ENCODE measurements at places on chromosomes 3 and 15.

DNA sequence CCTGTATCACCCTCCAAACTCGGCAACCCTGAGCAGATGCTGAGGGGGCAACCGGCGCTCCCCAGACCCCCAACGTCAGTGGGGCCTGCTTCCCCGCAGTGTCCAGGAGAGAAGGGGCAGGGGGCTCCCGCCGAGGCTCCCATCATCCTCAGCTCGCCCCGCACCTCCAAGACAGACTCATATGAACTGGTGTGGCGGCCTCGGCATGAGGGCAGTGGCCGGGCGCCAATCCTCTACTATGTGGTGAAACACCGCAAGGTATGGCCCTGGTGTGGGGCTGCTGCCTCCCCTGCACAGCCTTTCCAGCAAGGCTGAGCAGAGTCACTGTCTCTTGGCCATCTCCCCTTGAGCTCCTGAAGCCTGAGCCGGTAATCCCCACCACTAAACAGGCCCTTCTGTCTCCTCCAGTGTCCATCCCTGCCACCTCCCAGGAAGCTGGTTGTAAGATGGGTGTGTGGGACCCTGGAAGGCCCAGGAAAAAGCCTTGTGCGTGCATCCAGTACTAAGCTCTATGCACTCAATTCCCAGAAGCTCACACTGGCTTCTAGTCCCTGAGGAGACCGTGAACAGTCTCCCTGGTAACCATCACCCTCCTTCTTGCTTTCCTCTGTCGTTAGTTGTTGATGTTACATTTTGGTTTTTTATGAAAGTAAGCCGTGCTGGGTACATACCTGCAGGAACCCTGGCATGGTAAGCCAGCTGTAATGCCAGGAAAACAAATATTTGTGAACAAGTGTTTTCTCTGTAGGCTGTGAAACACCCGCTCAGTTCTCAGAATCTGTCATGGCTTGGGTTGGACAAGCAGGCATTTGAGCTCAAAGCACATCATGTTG is 63.3 kb downstream of the BOC start:
- DNase-seq = no peak

GRCh38 chr15:69459066-69459465 is 6.4 kb downstream of the RPLP1 start:
- DNase-seq = no peak

- DNase-seq = no peak
Measured at GRCh38 chr15:50925281-50925680, 16.8 kb downstream of the AP4E1 start.

DNA sequence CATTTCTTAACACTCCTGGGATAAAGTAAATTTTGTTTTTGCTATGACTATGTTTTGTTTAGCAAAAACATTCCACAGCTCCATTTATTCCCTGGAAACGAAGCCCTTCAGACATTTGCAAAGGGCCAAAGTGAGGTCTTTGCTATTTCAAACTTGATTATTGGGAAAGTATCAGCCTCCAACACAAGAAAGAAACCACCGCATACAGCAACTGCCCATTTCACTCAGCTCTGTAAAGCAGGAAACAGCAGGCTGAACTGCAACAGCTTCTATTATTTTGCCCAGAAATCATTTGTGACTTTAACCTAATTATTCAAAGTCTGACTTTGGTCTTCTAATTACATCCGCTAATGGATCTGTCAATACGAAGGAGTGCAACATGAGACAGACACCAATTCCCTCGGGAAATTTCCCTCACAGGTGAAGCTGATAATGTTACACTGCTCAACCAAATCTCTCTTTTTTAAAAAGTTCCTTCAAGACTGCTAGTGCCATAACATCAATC is 72.1 kb downstream of the RFTN1 start:
- no peak for DNase-seq

- no peak for DNase-seq
Measured at GRCh38 chr3:197958346-197958745, 1.7 kb upstream of the LMLN start.

DNA sequence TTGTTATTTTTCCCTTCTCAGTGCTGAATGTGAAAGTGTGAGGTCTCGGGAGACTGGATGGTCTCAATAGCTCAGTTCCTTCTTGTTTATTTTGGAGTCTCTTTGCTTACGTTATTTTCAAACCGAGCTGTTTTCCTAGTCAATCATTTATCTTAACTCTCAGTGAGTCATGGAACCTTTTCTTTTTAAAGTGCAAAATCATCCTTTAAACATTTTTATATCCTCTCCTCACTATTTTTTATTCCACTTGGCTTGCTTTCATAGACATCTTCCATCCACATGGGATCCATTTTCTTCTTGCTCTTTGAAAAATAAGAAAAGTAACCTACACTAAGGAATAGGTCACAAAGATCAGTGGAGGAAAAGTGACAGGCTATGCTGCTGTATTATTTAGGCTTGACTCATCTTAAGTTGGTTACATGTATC is 497.8 kb downstream of the NAALADL2 start:
- DNase-seq = no peak
